ENCODE measurements at places on chromosomes 6 and 20.

DNA sequence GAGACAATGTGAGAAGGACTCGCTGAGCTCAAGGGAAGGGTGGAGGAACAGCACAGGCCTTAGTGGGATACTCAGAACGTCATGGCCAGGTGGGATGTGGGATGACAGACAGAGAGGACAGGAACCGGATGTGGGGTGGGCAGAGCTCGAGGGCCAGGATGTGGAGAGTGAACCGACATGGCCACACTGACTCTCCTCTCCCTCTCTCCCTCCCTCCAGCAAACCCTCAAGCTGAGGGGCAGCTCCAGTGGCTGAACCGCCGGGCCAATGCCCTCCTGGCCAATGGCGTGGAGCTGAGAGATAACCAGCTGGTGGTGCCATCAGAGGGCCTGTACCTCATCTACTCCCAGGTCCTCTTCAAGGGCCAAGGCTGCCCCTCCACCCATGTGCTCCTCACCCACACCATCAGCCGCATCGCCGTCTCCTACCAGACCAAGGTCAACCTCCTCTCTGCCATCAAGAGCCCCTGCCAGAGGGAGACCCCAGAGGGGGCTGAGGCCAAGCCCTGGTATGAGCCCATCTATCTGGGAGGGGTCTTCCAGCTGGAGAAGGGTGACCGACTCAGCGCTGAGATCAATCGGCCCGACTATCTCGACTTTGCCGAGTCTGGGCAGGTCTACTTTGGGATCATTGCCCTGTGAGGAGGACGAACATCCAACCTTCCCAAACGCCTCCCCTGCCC is 1.7 kb downstream of the TNF start:
- no peak for DNase-seq

DNA sequence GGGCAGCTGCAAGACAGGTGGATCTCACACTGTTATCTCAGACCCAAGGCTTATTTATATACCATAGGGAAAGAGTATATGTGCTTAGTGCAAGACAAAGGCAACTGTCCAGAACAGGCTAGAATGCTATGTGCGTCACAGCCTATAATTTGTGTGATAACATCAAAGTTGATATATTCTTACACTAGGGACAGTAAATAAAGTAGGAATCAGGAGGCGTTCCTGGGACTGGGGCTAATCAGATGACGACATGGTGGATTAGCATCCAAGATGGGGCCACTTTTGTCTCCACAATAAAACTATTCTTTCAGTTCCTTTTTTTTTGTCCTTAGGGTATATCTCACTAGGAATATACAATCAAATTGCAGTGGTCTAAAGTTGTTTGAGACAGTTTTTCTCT is 54.9 kb upstream of the IER3 start:
- DNase-seq: no peak

DNA sequence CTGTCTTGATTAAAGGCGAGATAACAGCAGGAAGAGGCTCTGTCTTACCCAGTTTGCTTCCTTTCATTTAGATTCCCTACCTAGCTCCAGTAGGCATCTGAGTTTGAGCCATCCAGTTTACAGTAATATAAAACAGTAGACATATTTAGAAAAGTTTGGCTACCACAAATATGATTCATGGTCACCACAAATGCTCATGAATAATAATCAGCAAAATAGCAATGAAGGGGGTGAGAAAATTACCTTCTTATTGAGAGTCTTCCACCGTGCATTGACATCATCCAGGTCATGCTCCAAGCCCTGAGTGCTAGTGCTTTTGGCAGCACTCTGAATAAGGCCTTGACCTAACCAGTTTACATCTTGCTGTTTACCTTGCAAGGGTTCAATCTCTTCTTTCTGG is 106.2 kb downstream of the DST start:
- no peak for DNase-seq

DNA sequence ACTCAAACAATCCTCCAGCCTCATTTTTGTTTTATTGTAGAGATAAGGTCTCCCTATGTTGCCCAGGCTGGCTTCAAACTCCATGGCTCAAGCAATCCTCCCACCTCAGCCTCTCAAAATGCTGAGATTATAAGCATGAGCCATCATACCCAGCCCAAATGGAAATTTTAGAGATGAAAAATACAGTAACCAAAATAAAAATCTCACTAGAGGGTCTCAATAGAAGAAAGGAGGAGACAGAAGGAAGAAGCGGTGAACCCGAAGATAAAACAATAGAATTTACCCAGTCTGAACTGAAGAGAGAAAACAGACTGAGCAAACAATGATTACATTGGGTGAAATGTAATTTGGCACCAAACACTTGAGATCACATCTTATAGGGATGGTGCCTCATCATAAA is 16.7 kb upstream of the OLIG3 start:
- DNase-seq: no peak

- no peak for DNase-seq
These were observed 11.6 kb upstream of the CALHM6 start for GRCh38 chr6:116449565-116449964.

GRCh38 chr20:23135449-23136420 is 49.6 kb upstream of the CD93 start:
- no peak for DNase-seq

DNA sequence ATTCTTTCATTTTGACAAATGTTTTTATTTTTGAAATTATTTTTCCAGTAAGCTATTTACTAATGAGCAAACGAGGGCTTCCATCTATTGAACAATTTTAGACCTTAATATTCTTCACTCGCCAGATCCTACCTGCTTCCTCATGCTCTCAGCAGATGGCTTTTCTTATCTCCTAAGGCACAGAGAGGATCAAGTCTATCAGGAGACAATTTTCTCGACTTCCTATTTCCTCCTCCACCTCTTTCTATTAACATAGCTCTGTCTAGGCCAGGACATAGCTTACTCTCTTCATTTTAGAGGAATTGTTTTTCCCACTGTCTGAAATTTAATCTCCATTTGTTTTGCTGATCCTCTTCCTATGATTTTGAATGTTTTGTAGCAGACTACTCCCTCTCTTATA is 87.0 kb upstream of the MAN1A1 start:
- DNase-seq: no peak

DNA sequence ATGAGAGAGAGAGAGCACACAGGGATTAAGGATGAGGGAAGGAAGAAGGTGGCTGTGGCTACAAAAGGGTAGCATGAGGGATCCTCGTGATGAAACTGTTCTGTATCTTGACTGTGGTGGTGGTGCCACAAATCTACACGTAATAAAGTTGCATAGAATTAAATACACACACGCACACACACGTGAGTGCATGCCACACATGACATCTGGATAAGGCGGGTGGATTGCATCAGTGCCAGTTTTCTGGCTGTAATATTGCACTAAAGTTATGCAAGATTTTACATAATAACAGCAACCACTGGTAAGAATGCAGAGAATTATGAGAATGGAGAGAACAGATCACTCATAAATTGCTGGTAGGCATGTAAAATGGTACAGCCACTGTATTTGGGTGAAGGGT is 16.9 kb upstream of the STK35 start:
- DNase-seq: no peak

- DNase-seq: no peak
These were observed 47.7 kb downstream of the AKAP7 start for GRCh38 chr6:131182991-131183425.

DNA sequence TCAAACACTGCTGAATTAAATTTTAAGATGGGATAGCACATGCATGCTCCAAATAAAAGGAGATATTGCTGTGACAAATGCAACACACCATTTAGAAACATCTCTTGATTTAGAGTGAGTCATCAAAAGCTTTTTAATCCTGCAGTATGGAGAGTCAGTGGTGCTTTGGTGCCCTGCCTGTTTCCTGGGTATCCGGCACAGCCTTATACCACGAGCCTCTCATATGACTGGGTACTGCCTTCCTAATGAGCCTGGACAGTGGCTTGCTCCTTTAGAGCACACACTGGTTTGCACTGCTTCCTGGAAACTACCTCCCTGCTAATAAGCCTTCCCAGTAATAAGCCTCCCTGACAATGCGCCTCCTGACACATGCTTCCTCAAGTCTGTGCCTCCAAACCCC is 65.3 kb upstream of the KCNK16 start:
- DNase-seq: no peak

DNA sequence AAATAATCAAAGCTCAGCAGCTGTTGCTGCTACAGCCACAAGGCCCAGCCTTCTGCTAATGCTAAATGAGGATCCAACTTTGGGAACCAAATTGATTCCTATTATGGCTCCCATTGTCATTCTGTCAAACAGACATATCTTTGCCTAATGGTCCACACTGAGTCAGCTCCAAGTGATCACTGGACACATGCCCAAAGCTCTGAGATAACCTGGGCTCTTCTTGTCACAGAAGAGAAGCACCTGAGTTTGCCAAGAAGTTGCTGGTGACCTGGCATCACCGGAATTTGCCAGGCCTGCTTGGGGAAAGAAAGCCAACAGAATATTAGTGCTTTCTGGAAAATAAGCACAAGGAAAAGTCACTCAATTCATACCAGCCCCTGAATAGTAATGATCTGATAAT is 5.8 kb downstream of the TNFRSF21 start:
- DNase-seq: no peak

- no peak for DNase-seq
These were observed 49.1 kb downstream of the LAMA2 start for GRCh38 chr6:128932061-128932460.

DNA sequence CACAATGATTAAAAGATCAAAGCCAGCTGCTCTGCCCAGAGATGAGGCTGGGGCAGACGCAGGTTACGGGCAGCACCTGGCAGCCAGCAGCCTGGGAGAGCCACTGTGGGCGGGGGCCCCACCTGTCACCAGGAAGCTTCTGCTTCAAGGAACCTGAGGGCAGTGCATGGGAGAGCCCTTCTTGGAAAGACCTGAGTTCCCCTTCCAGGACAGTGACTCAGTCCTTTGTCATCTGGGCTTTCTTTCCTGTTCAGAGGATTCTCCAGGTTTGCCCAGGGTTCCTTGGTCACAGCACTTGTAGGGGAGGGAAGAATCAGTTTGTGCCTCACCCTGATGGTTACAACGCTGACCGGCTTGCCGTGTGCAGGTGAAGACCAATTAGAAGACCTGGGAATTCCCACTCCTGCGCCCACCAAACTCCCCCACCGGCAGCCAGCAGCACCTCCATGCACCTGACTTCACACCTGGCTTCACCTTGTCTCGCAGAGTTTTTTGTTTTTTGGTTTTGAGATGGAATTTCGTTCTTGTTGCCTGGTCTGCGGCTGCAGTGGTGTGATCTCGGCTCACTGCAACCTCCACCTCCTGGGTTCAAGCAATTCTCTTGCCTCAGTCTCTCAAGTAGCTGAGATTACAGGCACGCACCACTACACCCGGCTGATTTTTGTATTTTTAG is 2.0 kb downstream of the ZBP1 start:
- DNase-seq: no peak

- DNase-seq: no peak
These were observed 161.9 kb downstream of the FARS2 start for GRCh38 chr6:5423251-5423650.

DNA sequence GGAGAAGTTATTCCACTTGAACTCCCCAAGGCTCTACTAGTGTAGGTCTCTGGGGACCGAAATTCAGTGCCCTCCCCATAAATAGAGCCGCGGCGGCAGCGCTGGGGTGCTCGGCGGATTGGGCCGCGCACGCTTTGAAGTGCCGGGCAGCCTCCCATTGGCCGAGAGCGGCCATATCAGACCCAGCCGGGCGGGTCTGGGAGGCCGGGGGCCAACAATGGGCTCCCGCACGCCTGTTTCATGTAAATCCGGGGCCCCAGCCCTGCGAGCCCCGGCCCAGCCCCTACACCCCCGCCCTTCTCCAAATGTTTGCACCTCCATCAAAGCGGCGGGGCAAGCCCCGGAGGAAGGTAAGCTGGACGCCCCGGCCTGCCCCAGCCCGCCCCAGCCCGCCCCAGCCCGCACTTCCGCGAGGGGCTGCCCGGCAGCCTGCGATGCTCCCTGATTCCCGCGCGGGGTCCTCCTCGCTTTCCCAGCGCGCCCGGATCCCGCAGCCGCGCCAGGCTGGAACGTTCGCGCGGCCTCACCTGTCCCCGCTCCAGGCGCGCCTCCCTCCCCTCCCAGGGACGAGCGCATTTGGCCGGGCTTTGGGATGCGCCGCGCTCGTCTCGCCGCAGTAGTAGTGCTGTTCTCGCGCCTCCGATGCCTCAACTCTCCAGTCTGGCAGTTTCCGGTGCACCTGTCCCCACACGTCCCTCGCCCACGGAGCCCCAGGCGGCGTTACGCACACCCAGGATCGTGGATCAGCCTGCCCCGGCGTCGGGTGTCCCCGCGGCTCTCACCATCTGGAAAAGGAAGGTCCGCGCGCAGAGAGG is at the start of gene TBXT:
TSS of gene TBXT (minus strand) at position 51 of the 815 bp plus-strand sequence. CDS start 260 bp downstream, outside the sequence.
- no peak for DNase-seq

- DNase-seq: peak; percentile 19
These were observed 81.2 kb downstream of the ASXL1 start for GRCh38 chr20:32439132-32439829.

DNA sequence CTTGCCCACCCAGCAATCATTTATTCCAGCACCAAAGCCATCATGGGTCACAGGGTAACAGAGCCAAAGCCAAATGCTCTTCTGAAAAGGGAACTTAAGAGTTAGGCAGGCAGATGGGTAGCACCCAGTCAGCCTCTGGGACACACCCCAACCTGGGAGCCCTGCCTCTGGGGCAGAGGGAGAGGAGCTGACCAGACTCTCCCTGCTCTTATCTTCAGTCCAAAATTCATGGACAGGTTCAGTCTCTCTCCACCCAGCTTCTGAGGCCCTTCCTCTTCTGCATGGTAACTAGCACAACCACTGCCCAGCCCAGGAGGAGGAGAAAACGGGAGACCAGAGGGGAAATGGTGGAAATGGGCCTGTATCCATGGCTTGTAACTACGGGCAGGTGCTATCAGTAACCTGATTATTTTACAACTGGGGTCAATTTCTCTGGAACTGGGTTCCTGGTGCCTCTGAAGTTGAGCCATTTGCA is 105.4 kb downstream of the NOL4L start:
- peak; percentile 12 for DNase-seq

DNA sequence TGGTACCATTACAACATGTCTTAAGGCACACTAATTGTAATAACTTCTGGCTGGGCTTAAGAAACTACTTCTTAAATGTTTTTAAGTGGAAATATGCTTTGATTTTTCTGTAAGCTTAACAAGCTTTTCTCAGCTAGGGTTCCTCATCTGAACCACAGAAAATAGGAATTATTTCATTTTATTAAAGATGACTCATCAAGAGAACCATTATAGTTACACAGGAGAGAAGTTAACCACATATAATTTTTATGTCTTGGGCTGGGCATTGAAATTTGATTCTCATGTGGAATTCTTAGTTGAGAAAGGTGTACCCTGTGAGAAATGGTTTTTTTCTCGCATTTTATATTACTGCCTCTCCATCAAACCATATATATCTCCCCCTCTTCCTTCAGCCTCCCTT is 75.1 kb downstream of the QKI start:
- DNase-seq: no peak

DNA sequence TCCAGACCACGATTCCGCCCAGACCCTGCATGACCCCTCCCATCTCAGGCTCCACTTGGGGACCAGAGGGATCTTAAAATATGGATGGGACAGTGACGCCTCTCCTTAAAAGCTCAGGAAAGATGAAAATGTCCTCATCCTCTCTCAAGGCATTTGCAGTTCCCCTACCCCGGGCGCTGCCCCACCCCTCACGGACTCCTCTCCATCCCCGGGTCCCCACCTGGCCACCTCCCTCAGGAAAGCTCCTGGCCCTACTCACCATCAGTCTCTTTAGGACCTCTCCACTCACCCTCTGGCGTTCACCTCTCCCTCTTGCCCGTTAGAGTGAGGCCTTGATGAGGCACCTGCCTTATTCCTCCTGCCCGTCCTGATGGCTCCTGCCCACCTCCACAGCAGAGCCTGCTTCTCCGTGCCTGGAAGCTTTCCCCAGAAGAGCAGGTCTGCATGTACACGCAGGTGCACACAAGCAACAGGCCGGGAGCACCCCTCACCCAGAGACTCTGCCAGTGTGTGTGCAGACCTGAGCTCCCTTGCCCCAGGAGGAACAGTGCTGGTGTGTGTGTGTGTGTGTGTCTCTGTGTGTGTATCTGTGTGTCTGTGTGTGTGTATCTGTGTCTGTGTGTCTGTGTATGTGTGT is 105.6 kb upstream of the NXT1 start:
- DNase-seq: no peak

Measured in dorsolateral prefrontal cortex (tissue), 122 donors.